T1000 (cell line): ENCODE measurements at places on chromosomes 12 and 14.

DNA sequence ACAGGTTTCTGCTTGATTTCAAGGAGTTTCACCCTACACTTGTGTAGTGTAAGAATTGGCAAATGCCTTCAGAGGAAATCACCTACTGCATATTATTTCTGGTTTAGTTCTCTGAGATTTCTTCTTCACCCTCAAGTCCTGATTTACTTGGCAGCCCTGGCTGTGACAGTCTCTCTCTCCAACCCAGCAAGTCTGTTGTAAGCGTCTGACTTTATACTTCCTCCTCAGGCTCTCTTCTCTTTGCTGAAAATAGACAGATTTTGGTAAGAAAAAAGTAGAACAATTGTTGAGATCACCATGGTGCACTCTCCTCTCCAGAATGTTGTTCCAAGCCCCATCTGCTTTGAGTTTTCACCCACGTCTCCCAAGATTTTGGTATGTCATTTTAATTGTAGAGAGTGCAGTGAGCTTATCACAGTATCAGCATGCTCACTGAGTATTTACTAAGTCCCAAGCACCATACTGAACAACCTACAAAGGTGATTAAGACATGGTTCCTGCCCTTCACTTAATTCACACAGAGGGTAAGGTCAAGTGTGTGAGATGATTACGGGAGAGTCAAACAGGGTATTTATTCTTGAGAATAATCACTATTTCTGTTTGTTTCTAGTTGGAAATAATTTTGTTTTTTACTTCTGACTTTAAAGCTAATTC lies 148.7 kb downstream of the MDGA2 start:
- DNase-seq, result no peak

- DNase-seq, result no peak
These were observed 620 bp downstream of the MMP17 start for GRCh38 chr12:131828671-131829355.

DNA sequence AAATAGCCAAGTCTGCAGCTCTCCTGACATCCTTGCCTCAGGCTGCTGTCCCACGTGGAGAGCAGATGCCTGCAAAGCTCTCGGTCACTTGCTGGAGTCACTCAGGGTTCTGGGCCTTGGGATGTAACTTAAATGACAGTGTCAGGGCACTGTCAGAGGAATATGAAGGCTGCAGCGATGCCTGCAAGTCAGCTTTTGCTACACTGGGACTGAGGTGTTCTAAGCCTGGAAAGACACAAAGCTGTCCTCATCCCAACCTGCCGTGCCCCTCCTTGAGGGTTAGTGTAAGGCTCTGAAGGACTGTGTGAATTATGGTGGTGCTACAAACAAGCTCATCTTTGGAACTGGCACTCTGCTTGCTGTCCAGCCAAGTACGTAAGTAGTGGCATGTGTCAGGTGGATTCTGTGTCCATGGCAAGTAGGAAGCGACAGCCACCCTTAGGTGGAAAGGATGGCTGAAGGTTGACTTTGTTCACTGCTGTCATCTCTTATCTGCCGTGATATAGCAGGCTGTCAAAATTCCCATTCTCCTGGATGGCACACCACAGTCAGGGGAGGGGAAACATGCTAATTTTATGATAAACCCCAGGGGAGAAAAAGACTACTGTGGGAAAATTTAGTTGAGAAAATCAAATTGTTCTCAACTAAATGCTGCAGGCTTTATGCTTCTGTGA lies 79.9 kb downstream of the DAD1 start:
- no peak for DNase-seq

DNA sequence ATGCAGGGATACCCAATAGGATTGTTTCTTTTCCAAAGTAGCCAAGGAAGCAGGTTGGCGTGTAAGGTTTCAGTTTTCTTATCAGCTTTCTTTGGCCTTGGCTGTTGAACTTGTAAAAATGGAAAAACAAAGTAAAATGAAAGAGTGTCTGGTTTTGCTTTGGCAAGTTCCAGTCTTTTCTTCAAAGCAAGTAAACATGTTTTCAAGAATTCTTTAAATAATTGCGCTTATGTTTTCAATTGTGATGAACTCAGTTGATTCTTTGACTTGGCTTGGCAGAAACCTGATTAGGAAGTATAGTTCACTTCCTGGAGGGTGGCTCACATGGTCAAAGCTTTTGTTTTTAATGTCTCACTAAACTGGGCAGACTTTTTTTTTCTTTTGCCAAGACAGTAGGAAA lies 112.2 kb upstream of the USP44 start:
- DNase-seq, result no peak

DNA sequence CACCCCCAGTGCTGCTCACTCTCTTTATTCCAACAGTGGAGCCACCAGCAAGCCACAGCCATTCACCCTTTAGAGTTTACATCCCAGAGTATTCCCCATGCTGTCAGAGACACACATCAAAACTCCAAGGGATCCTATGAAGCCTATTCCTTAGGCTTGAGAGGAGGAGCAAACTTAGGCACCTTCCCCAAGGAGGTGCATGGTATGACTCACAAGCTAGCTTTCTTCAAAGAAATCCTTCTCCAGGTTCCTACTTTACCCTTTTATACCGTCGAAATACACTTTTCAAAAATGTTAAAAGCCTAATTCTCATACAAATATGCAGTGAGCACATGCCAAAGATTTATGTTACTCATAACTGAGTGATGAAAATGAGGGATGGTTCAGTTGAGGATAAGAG lies 175.4 kb downstream of the ETNK1 start:
- DNase-seq, result no peak
